Bronchial epithelial cell (primary cell): ENCODE measurements at places on chromosomes 5 and 9. TPM values are rescaled to one million over a fixed set of nuclear protein-coding genes. Genes with fewer than 3 reads are reported as not detected.

DNA sequence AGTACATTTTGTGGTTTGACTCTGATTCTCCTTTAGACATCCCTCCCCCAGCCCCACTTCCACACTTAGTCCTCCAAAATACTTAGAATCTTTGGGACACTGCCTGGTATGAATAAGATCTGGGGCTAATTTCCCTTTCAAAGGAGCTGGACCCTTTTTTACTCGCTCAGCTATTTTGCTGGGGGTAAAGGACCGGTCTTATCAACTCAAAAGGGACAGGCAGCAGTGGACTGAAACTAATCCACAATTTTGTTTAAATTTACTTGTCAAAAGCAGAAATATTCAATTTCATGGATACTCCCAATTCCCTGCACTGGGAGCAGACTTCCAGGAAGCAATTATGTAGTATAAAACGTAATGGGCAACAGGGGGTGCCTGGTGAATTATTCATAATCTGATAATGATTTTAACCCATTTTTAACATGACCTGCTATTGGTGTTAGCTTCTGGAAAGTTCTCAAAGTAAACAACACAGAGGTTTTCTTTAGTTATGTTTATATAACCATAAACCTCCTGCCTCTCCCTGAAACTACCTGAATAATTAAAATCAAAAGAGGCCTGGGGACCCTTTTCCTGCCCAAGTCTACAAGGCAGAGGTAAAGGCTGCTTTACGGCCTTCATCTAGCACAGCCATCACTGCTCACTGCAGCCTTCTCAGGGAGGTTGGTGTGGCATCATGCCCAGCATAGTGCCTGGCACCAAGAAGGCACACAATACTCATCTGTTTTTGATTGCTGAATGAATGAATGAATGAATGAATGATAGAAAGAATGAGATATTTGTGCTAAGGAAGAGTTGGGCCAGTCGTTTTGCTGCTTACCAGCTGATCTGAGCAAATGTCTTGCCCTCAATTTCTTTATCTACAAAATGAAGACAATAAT, 44.2 kb upstream of the GNPDA1 start:
- no peak for DNase-seq

DNA sequence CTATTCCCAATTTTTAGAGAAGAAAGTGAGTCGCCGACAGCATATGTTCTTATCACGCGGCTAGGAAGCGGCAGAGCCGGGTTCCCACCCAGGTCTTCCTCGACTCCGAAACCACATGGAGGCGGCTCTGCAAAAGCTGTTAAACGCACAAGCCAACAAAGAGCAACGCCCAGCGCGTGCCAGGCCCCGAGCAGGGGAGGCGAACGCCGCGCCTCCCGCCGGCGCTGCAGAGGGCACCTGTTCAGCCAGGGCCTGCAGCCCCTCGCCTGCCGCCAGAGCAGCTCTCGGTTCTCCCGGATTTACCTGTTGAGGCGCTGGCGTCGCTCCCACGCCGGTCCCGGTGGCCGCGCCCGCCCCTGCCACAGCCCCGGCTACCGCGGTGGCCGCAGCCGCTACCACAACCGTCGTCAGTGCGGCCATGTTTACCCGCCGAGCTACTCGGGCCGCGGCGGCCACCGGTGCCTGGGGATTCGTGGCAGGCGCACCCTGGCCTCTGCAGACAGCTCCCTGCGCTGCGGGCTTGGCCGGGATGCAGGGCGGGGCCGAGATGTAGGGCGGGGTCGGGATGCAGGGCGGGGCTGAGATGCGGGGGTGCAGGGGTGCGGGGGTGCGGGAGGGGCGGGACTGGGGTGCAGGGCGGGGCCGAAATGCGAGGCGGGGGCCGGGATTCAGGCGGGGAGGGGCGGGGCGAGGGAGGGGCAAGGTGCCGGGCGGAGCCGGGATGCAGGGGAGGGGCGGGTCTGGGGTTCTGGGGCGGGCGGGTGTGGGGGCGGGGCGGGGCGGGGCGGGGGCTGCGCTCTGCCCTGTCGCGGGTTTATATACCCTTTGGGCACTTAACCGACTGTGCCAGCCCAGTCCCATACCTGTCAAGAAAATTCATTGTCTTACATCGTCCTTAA, at the start of gene CCDC112:
Gene CCDC112, minus strand, starts transcription at position 531 of the 899 bp plus-strand sequence. Its CDS starts 111 bp downstream, at position 420.
- peak; percentile 45 for DNase-seq

GRCh38 chr9:130835441-130836298, 616 bp downstream of the ABL1 start:
- no peak for DNase-seq

DNA sequence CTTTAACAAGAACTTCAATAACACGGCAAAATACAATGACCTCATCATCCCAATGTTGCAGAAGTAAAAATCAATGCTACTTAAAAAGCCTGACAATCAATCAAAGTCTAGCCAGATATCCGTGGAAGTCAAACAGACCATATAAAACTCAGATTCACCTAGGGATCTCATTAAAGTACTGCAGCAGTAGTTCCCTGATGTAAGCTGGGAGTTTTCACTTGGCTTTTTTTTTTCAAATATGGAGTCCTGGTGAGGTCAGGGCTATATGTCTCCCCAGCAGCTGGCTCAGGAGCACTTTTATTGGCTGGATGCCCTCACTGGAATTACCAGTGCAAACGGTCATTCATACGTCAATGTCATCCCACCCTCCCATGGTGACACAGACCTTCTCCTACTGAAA, 220.6 kb upstream of the SLC30A5 start:
- no peak for DNase-seq

The ZNF366 gene
- not detected in 2 replicates for total RNA-seq

DNA sequence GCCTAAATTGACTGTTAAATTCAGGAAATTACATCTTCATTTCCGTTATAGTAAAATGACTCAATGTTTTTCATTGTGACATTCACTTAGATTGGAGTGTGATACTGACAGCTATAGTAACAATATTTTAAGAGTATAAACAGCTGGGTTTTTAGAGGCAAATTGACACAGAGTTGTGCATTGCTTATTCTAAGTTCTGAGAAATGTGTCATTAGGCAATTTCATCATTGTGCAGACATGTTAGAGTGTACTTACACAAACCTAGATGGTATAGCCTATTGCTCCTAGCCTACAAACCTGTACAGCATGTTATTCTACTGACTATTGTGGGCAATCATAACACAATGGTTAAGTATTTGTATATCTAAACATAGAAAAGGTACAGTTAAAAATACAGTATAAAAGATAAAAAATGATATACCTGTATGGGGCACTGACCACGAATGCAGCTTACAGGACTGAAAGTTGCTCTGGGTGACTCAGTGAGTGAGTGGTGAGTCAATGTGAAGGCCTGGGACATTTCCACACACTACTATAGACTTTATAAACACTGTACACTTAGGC, 132.7 kb downstream of the PDE4D start:
- DNase-seq: peak; percentile 91

The ANKRD31 gene
- 0.13 and 0.26 TPM in 2 replicates for total RNA-seq

- no peak for DNase-seq
Measured at GRCh38 chr9:89363921-89364665, 45.8 kb downstream of the SECISBP2 start.

GRCh38 chr5:88884608-88884877, 1.6 kb upstream of the MEF2C start:
- peak; percentile 18 for DNase-seq
